ENCODE measurements at places on chromosomes 5 and 9.
A peak's percentile ranks its signal among the peaks of the same experiment; 100 is the strongest.

- peak; percentile 62 for DNase-seq
Observed at GRCh38 chr9:121213136-121213806, 11.6 kb upstream of the RAB14 start.

GRCh38 chr9:30711591-30711990, 1672.9 kb upstream of the ACO1 start:
- no peak for DNase-seq

DNA sequence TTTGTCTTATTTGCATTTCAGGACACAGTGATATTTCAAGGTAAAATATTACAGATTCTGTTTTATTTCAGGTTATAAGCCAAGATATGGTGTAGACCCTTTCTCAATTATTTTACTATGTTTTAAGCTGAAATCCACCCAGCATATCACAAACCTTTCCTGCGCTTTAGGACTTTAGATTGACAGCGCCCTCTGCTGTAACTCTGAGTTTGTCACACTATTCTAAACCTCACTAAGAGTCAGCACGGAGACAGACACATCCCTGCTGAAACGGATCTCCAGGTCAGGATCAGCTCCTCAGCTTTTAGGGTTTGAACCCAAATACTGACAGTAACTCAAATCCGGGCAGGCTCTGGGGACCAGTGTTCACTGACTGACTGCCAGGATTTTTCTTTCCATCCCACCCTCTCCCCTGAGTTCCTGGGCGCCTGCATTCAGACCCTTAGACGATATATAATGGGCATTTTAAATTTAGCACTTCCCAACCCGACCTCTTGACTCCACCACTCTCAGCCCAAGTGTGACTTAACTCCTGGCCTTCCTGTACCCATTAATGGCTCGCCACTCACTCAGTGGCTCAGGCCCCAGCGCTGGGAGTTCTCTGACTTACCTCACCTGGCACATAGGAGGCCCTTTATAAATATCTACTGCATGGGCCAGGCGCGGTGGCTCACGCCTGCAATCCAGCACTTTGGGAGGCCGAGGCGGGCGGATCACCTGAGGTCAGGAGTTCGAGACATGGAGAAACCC, 33.5 kb downstream of the TLX3 start:
- no peak for DNase-seq

DNA sequence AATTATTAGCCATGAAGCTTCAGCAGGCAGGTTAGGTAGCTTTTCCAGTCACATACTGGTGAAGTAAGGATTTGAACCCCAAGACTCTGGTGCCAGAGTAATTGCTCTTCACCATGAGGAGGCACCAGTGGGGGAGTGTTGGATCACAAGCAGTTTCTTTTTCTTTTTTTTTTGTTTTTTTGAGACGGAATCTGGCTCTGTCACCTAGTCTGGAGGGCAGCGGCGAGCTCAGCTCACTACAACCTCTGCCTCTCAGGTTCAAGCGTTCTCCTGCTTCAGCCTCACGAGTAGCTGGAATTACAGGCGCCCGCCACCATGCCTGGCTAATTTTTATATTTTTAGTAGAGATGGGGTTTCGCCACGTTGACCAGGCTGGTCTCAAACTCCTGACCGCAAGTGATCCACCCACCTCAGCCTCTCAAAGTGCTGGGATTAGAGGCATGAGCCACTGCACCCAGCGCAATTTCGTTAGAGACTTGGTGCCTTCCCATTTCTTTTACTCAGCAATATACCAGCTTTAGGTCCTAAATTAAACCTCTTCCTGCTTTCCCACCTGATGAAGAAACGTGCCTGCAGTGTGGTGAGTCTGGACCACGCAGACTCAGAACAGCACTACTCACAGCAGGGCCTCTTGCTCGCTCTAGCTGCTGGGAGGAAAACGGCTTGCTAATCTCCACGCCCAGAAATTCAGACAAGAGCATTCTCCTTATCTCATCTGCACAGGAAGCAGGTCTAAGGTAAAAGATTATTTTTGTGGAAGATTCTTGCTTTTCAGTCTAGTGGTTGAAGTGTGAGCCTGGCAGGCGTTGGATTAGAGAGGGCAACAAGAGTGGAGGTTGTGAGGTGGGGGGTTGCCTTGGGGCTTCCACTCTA, at the start of gene S100Z:
Gene S100Z (plus strand): TSS at position 596 of the 873 bp plus-strand sequence. CDS start 25,346 bp downstream, outside the sequence.
- DNase-seq, result peak; percentile 8

GRCh38 chr5:93145019-93145418, 436.0 kb downstream of the NR2F1-AS1 start:
- DNase-seq, result no peak

DNA sequence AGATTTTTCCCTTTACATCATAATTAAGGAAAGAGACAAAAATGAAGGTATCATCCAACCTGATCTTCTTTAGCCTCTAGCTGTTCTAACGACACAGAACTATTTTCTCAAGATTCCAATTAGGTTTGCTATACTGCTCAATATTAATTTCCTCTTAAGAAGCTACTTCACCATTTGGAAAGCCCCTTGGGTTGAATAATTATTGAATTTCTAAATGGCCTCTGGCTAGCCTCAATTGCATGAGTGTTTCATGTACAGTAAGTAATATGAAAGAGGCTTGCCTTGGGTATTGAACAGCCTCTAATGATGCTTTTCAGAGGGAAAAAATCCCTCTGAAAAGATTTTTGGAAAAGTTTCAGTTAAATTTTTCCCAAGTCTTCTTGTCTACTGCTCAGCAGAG, 3.7 kb upstream of the MOB3B start:
- no peak for DNase-seq

DNA sequence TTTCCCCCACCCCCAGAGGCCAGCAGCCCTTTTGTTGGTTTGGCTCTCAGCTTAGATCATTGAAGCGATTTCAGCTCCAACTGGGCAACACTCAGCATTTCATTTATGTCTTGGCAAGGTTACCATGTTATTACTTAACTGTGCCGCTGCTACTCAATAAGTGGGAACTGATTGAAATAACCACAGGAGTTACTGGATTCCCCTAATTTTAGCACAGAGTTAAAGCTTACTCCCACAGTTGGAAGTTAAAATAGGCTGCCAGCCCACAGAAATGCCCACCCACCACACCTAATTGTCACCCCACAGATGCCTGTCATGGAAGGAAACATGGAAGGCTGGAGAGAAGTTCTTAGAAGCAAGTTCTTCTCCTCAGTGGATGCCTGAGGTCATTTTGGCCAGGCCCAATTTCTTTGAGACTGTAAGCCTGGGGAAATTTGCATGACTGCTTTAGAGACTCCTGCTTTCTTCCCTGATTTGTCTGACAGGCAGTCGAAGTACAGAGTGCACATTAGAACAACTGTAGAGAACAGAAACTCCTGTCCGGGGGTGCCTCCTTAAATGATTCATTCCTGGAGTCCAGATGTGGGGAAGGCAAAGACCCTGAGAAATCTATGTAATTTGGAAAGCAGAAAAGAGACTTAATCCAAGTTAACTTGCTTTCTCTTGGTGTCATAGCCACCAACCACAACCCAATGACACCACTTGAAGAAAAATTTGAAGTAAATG, 370.0 kb downstream of the ZSWIM6 start:
- DNase-seq, result no peak

GRCh38 chr9:124239249-124240073, 18.3 kb upstream of the NEK6 start:
- DNase-seq, result no peak

GRCh38 chr5:112975721-112976431, 722 bp upstream of the DCP2 start:
- DNase-seq, result no peak

DNA sequence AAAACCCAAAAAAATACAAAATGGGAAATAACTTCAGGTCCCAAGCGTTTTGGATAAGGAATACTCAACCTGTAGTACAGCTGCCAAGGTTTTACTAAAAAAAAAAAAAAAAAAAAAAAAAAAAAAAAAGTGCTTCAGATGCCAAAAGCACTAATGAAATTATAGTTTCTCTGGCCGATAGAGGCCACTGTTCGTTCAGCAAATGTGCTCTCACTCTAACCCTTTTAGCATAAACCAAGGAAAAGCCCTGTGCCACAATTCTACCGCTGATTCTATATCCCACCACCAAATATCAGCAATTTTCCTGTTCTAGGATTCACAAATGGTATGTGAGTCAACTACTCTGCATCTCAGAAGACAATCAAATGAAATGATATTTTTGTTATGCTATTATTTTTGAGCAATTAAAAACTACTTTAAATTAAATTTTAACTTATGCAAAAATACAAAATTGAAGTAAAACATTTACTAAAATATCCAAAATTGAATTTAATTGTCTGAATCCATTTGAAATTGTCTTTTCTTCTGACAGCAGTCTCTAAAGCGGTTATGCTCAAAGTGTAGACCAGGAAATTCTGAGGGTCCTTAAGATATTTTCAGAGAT, 79.8 kb downstream of the RICTOR start:
- DNase-seq, result no peak

DNA sequence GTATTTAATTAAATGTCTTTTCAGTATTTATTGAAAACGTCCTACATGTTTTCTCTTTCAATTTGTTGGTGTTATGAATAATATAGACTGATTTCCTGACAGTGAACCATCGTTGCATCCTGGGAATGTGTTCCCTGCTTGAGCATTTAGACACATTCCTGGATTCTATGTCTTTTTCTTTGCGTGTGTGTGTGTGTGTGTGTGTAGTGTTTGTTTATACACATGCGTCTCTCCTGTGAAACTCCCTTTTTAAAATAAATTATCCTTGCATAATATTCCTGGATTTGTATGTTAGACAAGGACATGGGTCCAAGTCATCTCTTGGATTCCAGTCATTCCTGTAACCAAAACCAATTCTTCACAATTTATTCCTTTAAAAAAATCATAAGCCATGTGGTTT, 153.4 kb downstream of the HSPA4 start:
- DNase-seq, result no peak

DNA sequence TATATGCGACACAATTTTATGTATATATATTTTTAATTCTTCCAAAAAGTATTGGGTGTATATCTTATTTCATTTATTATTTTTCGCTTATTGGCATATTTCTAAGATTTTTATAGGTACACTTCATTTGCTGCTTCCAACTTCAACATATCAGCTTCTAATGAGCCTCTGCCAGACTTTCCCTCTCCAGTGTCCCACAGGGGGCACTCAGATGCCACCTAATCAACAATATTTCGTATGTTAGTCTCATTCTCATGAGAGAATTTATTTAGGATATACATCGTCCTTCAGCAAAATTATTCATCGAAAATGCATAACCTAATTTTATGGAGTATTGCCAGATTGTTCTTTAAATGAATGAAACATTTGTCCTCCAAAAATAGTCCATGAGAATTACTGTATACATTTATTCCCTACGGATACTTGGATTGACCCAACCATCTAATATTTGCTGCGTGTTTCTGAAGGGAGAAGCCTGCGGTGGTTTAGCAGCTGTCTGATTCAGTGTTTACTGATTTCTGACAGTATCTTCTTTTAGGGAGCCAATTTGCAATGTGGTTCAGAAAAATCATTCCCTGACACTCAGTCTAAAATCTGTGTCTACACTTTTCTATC, 100.6 kb upstream of the SELENOP start:
- DNase-seq, result peak; percentile 56

- no peak for DNase-seq
Observed at GRCh38 chr5:93884254-93884653, 142.9 kb upstream of the POU5F2 start.

GRCh38 chr9:21802418-21803000, at the start of gene MTAP:
Gene MTAP, plus strand, starts transcription at chr9:21802636. Its CDS starts 113 bp downstream, at chr9:21802749.
- DNase-seq, result peak; percentile 59

GRCh38 chr5:94890907-94891306, 272.4 kb downstream of the SLF1 start:
- no peak for DNase-seq

GRCh38 chr9:125103770-125104460, 39.4 kb downstream of the SCAI start:
- DNase-seq, result no peak

- DNase-seq, result no peak
Observed at GRCh38 chr5:114054594-114054993, 307.3 kb upstream of the KCNN2 start.

DNA sequence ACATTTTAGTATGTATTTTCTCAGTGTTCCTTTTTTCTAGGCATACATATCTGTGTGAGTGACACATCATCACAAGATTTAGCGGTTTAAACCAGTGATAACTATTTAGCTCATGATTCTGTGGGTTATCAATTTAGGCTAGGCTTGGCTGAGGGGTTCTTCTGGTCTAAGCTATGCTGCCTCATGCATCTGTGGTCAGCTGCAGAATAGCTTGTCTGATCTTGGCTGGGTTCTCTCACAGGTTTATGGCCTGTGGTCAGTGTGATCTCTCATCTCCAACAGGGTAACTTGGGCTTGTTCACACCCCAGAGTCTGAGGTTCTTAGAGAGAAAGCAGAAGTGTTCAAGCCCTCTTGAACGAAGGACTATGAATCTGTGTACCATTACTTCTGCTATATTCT, 363.3 kb downstream of the KDM4C start:
- no peak for DNase-seq

DNA sequence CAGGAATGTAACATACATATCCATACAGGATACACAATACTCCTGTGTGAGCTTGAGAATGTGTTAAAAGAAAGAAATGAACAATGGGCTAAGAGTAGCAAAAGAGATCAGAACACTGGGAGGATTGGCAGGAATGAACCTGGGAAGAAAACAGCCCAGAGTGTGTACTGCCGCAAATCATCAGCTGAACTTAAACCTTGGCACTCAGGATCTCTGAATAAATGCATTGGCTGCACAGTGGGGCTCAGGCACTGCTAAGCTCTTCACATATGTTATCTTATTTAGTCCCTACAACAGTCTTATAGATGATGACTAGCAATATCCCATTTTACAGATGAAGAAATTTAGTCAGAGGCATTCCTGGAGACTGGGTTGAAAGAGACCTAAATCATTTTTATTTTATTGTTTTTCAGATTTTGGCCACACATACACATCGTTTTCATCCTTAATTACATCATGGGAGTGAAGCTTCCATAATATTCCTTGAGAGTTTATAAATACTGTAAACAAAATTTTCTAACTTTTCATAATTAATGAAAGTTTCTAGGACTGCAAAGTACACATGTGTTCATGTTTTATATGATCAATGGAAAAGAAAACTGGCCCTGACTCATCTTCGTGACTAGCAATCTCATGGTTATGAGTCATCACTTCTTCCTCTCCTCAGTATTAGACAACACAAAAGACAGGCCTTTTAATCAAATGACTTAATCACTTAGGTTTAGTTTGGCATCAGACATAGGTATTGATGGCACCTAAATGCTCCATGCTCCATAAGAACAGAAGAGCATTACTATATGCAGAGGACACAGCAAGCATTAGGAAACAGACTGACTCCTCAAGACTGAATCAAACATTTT, 59.2 kb downstream of the CDH18 start:
- no peak for DNase-seq

DNA sequence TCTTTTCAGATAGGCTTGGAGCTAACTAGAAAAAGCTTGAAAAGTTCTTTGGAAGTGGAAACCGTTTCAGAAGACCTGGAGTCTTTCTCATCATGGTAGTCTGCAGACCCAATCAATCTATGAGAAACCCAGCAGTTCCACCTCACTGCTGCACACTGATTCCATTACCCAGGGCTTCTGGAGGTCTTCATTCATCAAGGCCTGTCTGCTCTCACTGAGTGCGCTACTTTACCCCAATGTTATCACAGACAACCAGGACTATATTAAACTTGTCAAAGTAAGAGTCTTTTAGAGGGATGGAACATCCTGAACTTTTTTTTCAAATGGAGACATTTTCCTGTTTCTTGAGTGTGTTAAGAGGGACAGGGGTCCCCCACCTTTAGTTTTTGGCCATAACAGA, 93.1 kb downstream of the BOD1 start:
- no peak for DNase-seq

- no peak for DNase-seq
Observed at GRCh38 chr5:53276825-53277224, 167.3 kb upstream of the MOCS2 start.

GRCh38 chr5:127297348-127298035, 6.9 kb downstream of the MEGF10 start:
- DNase-seq, result no peak
